ENCODE measurements at places on chromosomes 6 and 20.

DNA sequence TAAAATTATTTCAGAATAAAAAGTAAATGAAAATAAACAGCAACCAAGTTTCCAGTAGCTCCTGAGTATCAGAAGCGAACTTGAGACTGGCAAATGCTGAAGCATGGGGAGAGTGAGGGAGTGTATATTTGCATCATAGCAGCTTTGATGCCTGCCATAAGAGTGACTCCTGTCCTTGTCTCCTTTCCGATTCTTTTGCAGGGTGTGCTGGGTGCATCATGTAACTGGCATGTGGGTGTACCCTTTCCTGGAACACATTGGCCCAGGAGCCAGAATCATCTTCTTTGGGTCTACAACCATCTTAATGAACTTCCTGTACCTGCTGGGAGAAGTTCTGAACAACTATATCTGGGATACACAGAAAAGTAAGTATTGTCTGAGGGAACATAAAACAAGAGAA is 117.4 kb downstream of the ADAT2 start:
- no peak for DNase-seq

- no peak for DNase-seq
Measured at GRCh38 chr6:51559059-51559458, 528.4 kb downstream of the PKHD1 start.

DNA sequence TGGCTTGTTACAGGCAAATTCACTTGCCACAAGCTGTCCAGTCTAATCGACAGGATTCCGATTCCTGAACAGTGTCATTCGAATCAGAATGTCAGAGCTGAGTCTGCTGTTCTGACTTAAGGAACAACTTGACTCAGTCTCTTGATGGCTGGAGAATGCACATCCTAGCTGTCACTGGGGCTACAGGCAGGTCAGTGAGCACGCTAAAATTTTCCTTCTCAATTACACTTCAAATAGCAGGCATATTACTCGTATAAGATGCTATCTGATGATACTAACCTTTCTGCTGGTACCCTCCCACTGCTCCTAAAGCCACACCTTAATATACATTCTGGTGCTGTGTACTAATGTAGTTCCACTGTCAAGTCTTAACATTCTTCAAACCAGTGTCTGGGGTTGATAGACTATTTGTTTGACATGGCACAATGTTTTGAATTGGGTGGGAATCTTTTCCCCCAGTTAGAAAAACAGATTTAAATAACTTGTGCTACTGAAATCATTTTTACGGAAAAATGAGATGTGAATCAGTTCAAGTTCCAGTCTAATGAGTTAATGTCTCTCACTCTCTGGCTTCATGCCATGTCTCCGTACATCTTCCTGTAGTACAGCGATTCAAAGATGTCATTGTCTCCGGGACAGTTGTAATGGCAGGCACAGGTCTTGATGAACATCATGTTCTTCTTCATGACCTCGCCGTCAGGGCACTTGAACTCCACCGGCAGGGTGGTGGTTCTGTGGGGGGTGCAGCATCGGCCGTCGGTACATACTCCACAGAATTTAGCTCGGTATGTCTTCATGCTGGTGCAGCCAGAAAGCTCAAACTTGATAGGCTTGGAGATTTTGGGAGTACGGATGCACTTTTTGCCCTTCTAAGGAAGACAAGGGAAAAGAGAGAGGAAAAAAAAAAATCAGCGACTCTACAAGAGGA is 2.2 kb downstream of the CCN2 start:
- DNase-seq: no peak

- DNase-seq: no peak
Measured at GRCh38 chr6:100271625-100272024, 193.1 kb downstream of the SIM1 start.

GRCh38 chr20:62428396-62429295 is 1.3 kb upstream of the RBBP8NL start:
- no peak for DNase-seq

GRCh38 chr6:41167173-41167963 is 4.5 kb upstream of the TREM2 start:
- no peak for DNase-seq

GRCh38 chr6:164069350-164069990 is 655.0 kb downstream of the QKI start:
- DNase-seq: no peak

DNA sequence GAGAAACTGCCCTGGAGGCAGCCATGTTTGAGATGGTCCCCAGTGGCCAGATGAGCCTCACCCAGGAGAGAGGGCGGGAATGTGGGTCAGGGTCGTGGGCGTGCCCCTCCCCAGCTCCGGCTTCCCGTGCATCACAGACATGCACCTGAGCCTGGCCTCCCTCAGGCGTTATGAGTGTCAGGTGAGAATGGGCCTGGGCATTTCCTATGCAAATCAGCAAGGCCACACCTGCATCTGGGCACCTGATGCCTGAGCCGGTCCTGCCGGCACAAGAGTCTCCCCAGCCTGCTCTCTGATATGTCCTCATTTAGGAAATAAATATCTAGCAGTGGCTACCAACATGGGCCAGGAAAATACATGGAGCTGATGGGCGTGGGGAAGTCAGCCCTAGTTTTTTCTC is 82.4 kb downstream of the RAMACL start:
- DNase-seq: no peak

DNA sequence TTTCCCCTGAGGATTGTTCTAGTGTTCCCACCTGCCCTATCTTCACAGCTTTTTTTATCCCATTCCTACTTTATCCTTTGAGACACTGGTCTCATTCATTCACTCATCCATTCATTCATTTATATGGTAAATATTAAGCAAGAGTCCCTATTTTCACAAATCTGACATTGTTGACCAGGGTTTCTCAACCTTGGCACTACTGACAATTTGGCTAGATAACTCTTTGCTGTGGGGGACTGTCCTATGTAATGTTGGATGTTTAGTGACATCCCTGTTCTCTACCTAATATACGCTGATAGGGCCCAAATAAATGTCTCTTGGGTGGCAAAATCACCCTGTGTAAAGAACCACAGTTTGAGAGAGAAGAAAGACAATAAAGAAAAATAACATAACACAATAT is 345.0 kb downstream of the GRIK2 start:
- DNase-seq: no peak

GRCh38 chr6:107668743-107669474 is 155.2 kb downstream of the SCML4 start:
- no peak for DNase-seq

- peak; percentile 57 for DNase-seq
Measured at GRCh38 chr6:26251354-26252076, 113.5 kb upstream of the BTN3A2 start.

- peak; percentile 1 for DNase-seq
Measured at GRCh38 chr6:139881728-139882211, 507.3 kb upstream of the CITED2 start.

GRCh38 chr6:74130641-74131040 is 434.6 kb downstream of the CD109 start:
- no peak for DNase-seq

DNA sequence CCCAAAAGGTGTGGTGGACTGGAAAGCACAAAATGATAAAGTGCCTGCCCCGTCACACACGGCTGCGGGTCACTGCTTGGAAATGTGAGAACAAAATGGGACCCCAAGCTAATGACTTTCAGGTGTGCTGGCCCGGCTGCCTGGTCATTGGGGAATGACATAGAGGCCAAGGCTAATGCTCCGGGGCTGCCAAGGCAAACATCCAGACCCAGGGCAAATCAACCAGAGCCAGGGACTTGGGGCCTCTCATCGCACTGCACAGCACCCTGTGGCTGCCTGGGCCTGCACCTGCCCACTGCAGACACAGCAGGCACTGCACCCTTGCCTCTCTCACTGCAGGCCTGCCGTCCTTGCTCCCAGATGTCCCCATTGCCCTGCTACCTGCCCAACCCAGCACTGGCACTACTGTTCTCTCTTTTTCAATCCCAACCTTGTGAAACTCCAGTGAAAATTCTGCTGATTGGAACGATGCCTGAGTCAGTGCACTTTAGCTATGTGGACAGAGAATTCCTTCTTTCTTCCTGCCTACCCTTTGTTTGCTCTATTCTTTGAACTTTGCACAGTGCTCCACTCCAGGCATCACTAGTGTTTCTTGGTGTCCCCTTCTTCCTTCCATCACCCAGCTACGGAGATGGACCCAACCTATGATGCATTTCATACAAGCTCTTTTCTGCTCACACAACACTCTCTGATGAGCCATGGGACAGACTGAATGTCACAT is 849.5 kb downstream of the MAFB start:
- no peak for DNase-seq

DNA sequence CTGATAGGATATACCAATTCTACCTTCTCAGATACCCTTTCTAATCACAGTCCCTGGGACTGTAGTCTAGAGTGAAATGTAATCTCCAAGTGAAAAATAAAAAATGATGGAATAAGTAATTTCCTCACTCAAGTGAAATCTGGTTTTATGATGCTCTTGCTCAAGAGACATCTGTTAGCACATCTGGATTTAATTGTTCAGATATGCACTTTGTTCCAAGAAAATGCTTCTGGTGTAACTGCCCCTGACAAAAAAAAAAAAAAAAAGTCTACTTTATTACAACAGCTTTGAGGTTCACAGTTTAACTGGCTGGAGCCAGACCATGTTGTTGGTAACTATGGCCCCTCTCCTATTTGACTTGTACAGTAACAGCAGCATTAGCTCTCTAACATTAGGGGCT is 251.8 kb downstream of the BTBD9 start:
- DNase-seq: no peak

- DNase-seq: no peak
Measured at GRCh38 chr6:24079076-24079475, 46.9 kb upstream of the NRSN1 start.

DNA sequence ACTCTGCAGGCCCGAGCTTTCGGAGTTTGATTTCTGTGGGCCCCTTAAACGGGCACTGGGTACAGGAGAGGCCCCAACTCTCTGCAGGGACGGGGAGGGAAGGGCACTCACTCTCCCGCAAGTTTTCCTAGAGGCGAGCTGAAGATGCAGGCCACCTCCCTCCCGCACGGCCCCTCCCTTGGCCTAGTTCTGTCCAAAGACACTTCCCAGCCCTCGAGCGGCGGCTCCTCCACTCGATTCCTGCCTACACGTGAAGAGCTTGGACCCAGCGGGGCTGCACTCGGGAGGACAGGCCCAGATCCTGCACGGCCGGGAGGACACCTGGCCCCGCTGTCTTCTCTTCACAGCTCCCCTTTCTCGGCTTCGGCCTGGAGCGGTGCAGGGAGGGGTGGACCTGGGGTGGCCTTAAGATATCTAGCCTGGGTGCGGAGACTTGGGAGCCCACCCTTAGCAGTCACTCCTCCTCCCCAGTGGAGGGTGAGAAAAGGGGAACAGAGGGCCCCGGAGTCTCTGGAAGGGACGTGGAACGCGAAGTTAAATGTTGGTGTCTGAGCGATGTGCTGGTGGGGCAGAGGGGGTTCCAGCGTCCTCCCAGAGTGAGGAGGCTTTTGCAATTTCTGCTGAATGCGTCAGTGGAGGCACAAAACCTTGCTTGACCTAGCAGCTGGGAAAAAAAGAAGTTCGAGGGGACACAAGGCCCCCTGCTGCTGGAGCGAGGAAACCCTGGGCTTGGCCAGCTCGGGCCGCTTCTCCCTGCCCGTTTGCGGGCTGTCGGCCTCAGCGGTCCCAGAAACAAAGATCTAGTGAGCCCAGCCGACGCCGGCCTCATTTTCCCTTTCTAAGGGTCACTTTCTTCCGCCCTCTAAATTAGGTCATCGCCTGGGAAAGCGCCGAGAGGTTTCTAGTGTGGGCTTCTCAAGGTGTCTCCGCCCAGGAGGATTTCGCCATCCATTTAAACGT is 4.9 kb downstream of the OLIG3 start:
- no peak for DNase-seq

DNA sequence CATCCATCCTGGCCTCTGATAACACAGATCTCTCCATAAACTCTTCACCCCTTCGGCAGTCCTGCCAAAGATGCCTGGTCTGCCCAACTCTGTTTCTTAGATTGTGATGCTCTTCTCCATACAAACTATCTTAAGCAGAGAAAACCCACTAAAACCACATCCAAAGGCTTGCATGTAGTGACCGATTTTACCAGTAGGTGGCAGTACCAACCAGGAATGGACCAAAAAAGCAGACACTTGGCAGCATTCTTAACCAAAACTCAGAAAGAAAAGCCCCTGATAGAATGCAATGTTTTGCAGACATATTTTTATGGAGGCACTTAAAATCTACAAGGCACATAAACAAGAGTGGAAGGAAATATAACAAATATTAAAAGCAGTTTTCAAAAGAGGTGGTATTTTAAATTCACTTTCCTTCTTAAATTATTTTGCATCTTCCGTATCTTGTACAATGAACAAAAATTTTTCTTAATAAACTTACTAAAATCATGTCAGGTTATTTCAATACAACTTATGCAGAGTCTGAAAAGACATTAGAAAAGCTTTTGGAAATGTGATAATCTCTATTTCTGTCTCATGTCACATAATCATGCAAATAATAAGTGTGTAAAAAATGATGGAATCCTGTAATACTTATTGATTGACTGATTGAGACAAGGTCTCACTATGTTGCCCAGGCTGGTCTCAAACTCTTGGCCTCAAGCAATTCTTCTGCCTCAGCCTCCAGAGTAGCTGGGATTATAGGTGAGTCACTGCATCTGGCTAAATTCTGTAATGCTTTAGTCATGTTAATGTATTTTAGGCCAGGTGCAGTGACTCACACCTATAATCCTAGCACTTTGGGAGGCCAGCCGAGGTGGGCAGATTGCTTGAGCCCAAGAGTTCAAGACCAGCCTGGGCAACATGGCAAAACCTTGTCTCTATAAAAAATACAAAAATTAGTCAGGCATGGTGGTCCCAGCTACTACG is 29.4 kb downstream of the LRP11 start:
- DNase-seq: peak; percentile 17

- DNase-seq: no peak
Measured at GRCh38 chr20:25300496-25301170, 52.7 kb downstream of the PYGB start.

DNA sequence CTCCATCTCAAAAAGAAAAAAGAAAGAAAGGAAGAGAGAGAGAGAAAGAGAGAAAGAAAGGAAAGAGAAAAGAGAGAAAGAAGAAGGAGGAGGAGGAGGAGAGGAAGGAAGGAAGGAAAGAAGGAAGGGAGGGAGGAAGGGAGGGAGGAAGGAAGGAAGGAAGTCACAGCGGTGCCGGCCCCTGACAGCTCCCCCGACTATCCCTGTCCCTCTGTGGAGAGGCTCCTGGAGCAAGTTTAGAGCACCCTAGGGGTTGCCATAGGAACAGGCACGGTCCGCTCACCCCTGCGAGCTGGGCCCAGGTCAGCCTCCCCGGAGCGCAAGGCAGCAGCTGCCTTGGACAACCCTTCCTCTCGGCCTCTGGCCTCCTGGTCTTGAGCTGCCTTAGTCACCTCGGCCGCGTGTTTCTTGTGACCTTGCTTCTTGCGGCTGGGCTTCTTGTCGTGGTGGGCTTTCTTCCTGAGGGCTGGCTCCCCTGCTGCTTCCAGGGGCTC is 6.8 kb downstream of the BNIP5 start:
- DNase-seq: peak; percentile 21

DNA sequence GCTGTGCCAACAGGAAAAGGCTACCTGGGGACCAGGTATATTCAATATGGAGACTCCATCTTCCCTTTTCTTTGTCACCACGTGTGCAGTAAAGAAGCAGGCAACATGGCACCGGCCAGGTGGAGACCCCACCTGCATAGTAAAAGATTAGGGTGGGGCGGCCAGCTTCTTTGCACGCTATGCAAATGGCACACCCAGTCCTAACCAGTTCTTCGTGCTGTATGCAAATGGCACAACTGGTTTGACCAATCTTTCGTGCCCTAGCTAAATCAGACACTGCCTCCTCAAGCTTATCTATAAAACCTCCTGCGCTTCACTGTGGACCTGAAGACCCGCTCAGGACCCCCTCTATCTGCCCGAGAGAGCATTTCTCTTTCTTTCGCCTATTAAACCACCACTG is 88.8 kb upstream of the EZR start:
- no peak for DNase-seq
